ENCODE measurements at places on chromosomes 16 and 17. TPM values are rescaled to one million over a fixed set of nuclear protein-coding genes. Genes with fewer than 3 reads are reported as not detected.

DNA sequence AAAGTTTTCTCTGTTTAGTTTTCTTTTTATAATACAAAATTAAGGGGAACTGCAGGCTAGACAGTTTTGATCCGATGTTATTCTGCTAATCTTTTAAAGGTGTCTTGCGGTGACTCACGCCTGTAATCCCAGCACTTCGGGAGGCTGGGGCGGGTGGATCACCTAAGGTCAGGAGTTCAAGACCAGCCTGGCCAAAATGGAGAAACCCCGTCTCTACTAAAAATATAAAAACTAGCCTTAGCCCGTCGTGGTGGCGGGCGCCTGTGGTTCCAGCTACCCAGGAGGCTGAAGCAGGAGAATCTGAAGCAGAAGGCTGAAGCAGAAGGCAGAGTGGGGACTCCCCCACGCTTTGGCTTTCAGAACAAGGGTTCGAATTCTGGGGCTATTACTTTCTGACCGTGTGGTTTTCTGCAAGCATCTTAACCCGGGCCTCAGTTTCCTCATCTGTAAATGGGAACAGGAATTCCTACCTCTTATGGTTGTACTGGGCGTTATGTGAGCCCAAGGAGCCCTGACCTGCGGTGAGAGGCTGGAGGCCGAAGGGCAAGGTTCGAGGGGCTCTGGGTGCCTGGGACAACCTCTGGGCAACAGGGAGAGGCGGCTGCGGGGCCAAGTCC, 1.2 kb upstream of the KATNB1 start:
- DNase-seq: no peak

GRCh38 chr17:58412961-58413586, 4.3 kb downstream of the RNF43 start:
- no peak for DNase-seq

- DNase-seq: no peak
Observed at GRCh38 chr17:50196826-50197225, 4.6 kb downstream of the COL1A1 start.

GRCh38 chr16:2449118-2449517, 10.8 kb upstream of the TEDC2 start:
- no peak for DNase-seq

- DNase-seq: no peak
Observed at GRCh38 chr17:34706029-34706428, 126.6 kb downstream of the TMEM132E start.

DNA sequence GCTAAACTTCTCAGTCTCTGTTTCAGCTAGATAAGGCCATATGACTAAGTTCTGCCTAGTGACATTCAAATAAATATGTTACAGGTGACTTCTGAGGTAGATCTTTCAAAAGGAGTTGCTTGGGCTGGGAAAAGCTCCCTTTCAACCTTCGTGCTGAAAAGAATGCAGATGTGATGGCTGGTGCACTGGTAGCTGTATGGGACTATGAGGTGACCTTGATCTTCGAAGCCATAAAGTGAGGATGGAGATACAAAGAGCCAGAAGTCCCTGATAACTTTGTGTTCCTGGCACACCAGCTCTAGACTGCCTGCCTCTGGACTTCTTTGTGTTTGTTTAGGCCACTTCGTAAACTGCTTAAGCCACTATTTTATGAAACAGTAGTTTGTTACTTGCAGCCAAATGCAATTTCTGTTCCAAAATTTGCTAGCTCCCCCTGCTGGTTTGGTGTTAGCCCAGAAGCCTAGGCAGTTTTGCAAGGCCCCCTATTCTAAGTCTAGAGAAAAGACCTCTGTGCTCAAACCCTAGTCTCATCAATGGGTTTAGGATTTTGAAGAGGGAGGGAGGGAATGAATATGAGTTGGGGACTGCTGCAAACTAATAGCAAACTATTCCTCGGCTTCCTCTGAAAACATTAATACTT, 23.3 kb upstream of the ERCC4 start:
- DNase-seq: no peak

GRCh38 chr16:52436339-52437276, 110.3 kb downstream of the TOX3 start:
- DNase-seq: no peak

- DNase-seq: no peak
Observed at GRCh38 chr17:45645330-45645729, 138.8 kb upstream of the CRHR1 start.

- DNase-seq: no peak
Observed at GRCh38 chr17:1375615-1376014, 24.4 kb downstream of the YWHAE start.

- DNase-seq: no peak
Observed at GRCh38 chr17:28960256-28961061, 9.1 kb upstream of the PHF12 start.

- DNase-seq: no peak
Observed at GRCh38 chr17:16432017-16432416, 16.6 kb downstream of the TRPV2 start.

DNA sequence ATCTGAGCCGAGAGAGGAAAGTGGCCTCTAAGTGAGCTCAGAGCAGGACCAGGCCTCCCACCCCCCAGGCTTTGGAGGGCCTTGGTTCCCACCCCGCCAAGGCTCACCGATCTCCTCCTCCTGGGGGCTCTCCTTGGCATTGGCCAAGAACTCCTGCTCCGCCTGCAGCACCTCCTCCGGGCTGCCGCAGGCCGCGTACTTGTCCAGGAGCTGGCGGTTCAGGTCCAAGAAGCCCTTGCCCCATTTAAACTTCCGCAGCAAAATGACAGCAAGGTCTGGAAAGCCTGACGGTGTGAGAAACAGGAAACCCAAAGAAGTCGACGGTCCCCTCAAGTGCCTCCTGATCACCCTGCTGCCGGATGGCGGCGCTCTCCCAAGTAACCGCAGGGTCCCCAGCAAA, 1.7 kb downstream of the TSR3 start:
- DNase-seq: no peak

DNA sequence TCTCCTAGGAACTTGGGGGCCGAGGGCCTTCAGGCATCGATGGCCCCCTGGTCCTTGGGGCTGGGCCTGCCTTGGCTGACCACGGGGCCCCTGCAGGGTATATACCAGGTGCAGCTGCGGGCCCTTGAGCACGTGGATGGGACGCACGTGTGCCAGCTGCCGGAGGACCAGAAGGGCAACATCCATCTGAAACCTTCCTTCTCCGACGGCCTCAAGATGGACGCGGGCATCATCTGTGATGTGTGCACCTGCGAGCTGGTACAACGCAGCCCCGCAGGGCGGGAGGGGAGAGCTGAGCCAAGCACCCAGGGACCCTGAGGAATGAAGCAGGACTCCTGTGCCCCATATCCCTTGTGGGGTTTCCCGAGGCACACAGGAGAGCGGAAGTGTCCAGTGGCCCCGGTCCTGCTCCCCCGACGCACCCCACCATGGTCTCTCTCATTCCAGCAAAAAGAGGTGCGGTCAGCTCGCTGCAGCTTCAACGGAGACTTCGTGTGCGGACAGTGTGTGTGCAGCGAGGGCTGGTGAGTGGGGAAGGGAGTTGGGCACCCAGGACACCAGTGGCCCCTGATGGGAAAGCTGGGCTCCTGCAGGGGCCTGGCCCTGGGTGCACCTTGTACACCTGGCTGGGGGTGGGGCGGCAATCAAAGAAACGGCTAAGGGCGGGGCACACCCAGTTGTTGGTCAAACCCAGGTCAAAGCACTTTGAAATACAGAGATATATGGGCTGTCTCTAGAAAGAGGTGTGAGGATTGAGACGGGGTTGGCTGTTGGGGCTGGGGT, 10.6 kb downstream of the ITGB4 start:
- no peak for DNase-seq

GRCh38 chr16:88382491-88383400, at the start of gene ZNF469:
ZNF469 (plus strand) TSS chr16:88382959; CDS start chr16:88427471, 44,512 bp downstream.
- DNase-seq: peak; percentile 56

GRCh38 chr16:80231888-80232287, 308.9 kb upstream of the DYNLRB2 start:
- DNase-seq: no peak

DNA sequence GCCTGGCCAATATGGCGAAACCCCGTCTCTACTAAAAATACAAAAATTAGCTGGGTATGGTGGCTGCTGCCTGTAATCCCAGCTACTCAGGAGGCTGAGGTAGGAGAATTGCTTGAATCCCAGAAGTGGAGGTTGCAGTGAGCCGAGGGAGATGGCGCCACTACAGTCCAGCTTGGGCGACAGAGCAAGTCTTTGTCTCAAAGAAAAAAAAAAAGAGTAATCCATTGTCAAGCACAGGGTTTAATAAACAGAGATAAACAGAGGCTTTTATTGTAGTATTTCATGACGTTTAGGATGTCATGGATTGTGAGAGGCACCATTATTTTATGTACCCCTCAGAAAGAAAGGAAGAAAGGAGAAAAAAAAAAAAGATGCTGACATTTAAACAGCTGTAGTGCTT, 75.2 kb upstream of the RNU2-1 start:
- DNase-seq: no peak

The TMEM235 gene
- total RNA-seq: not detected

The SNX20 gene
- total RNA-seq: under 0.01 TPM

The HBA2 gene
- 823 TPM for total RNA-seq

The SPEM2 gene
- not detected for total RNA-seq

The PERCC1 gene
- not detected for total RNA-seq

The ZNF594 gene
- 26.9 TPM for total RNA-seq
